Type B pancreatic cell (in vitro differentiated cells): ENCODE measurements at places on chromosomes 3 and 15.
A peak's percentile ranks its signal among the peaks of the same experiment; 100 is the strongest.

GRCh38 chr3:52313188-52313773 lies 2.8 kb upstream of the DNAH1 start:
- peaks cover 9% of the 10 kb centered on the region for H3K4me1 ChIP-seq
- H3K36me3 ChIP-seq, result no peaks in the 10 kb centered on the region
- H3K27me3 ChIP-seq, result peaks cover under 1% of the 10 kb centered on the region
- no peak overlapping the region for H3K4me3 ChIP-seq
- no peak overlapping the region for H3K27ac ChIP-seq

DNA sequence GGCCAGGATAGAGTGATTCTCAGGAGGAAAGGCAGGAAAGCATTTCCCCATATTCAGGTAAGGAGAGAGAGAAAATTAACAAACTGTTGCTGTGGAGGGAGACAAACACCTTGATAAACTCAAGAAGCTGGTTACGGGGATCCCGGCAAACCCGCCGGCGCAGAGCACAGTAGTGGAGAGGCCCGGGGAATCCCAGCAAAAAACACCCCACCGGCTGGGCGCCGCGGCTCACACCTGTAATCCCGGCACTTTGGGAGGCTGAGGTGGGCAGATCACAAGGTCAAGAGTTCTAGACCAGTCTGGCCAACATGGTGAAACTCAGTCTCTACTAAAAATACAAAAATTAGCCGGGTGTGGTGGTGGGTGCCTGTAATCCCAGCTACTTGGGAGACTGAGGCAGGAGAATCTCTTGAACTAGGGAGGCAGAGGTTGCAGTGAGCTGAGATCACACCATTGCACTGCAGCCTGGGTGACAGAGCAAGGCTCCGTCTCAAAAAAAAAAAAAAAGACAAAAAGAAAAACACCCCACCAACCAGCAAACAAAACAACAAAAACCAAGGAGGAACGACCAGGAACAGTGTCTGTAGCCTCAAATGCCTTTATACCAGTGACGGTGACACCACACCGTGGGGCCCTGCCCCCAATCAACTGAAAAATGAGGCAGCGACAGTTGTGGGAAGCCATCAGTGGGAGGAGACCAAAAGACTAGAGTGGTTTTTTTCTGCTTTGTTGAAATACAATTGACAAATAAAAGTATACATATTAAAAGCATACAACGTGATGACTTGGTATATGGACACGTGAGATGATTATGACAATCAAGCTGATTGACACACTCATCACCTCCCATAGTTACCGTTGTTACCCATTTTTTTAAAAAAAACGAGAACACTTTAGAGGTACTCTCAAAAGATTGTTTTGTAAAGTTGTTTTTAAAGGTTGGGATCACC lies 40.2 kb upstream of the IDH2 start:
- H3K4me1 ChIP-seq, result peaks cover 6% of the 10 kb centered on the region
- H3K27ac ChIP-seq, result peak overlapping the region; percentile 58
- H3K27me3 ChIP-seq, result no peaks in the 10 kb centered on the region
- H3K36me3 ChIP-seq, result no peaks in the 10 kb centered on the region
- DNase-seq, result no peak
- no peak overlapping the region for H3K4me3 ChIP-seq

DNA sequence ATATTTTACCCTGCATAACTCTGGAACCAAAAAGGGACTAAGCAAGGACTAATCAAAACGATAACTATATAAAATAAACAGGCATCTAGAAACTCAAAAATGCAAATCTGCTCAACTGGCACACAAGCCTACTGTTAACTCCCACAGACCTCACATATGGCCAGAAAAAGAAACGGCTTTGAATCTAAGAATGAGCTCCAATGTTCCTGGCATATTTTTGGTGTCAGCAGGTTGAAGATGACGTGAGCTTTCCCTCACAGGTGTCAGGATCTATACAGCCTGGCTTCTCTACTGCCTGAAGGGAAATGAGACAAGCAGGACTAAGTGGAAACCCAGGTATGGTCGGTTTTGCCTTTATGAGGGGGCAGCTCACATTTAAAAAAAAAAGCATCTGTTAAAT lies 120.1 kb upstream of the SPATA12 start:
- H3K4me1 ChIP-seq, result peaks cover 14% of the 10 kb centered on the region
- no peaks in the 10 kb centered on the region for H3K27me3 ChIP-seq
- peaks cover 3% of the 10 kb centered on the region for H3K36me3 ChIP-seq

- DNase-seq, result no peak
- no peaks in the 10 kb centered on the region for H3K36me3 ChIP-seq
- H3K27me3 ChIP-seq, result no peaks in the 10 kb centered on the region
- no peak overlapping the region for H3K4me3 ChIP-seq
These were observed 805.8 kb downstream of the FHIT start for GRCh38 chr3:60445446-60445845.

- no peak overlapping the region for H3K27ac ChIP-seq
- H3K27me3 ChIP-seq, result peaks cover 7% of the 10 kb centered on the region
- DNase-seq, result no peak
- peaks cover 12% of the 10 kb centered on the region for H3K4me1 ChIP-seq
These were observed 101.7 kb downstream of the P3H2 start for GRCh38 chr3:190019006-190019405.

DNA sequence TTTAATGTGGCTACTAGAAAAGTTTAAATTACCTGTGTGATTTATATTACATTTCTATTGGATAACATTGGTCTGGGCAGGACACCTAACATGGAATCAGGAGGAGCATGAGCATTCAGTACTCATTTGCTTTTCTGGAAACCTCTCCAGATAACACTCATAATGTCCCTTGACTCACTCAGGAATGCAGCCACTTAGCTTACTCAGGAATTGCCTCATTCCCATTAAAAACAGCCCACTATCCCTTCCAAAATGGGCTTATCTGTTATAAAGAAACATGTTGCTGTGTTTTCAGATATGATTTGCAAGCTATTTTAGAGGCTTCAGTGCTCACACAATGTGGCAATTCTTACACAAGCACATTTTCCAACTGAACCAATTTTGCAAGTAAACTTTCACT lies 17.1 kb downstream of the GBE1 start:
- no peak overlapping the region for H3K4me3 ChIP-seq
- H3K4me1 ChIP-seq, result peaks cover 12% of the 10 kb centered on the region
- no peak overlapping the region for H3K27ac ChIP-seq
- H3K36me3 ChIP-seq, result no peaks in the 10 kb centered on the region
- DNase-seq, result no peak
- H3K27me3 ChIP-seq, result no peaks in the 10 kb centered on the region
